HFFc6 (cell line): ENCODE measurements at places on chromosomes 12 and 14. TPM values are rescaled to one million over a fixed set of nuclear protein-coding genes. Genes with fewer than 3 reads are reported as not detected.

FGD4 gene
- 2.7 to 5.6 TPM (median 3.0 TPM) in 3 replicates for total RNA-seq

NELL2 gene
- not detected in 3 replicates for total RNA-seq

- DNase-seq = peak; percentile 63
- H3K4me1 ChIP-seq = peaks cover 35% of the 10 kb centered on the region
- H3K36me3 ChIP-seq = peaks cover 15% of the 10 kb centered on the region
- no peaks in the 10 kb centered on the region; the same call in 1 of the 2 replicates for H3K27me3 ChIP-seq
Measured at GRCh38 chr12:96416033-96416799, 16.0 kb upstream of the CDK17 start.

SCN8A gene
- total RNA-seq = 14.6 to 16.5 TPM (median 15.9 TPM) in 3 replicates

DNA sequence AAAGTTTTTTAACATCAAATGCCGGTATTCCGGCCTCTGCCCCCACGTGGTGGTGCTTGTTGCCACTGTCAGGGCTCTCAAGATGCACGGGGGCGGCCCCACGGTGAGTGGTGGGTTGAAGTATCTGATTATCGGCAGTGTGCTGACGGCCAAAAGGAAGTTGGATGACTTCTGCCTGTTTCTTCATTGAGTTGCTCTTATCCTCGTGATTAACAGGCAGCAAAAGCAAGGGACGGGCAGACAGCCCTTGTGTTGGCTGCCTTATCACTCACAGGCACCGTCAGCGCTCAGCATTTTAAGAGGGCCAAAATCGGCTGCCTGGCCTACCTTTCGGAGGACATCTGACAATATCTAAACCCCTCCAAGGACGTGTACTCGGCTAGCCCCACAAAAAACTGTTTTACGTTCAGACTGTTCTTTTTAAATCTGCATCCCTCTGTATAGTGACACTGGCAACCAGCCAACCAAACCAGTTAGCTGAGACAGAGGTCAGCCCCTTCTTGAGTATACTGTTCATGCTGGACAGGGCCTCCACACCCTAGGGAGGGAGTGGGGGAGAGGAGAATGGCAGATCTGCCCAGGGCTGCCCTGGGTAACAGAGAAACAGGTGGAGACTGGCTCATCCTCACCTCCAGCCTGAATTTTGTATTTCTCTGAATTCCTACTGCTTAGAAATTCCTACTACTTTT, 22.9 kb upstream of the AKAP5 start:
- no peak for DNase-seq
- H3K4me1 ChIP-seq = peaks cover 48% of the 10 kb centered on the region
- peaks cover 40% of the 10 kb centered on the region for H3K36me3 ChIP-seq
- H3K27me3 ChIP-seq = no peaks in the 10 kb centered on the region

GRCh38 chr12:75564398-75564797, 53.0 kb upstream of the KRR1 start:
- peaks cover 17% of the 10 kb centered on the region for H3K4me1 ChIP-seq
- H3K27ac ChIP-seq = no peak overlapping the region
- H3K36me3 ChIP-seq = peaks cover 15% of the 10 kb centered on the region
- H3K27me3 ChIP-seq = no peaks in the 10 kb centered on the region
